ENCODE measurements at places on chromosomes 7 and 10.

- no peak for DNase-seq
Observed at GRCh38 chr7:31664890-31665289, 22.1 kb upstream of the PPP1R17 start.

GRCh38 chr7:156167417-156167807, 355.1 kb upstream of the SHH start:
- no peak for DNase-seq

DNA sequence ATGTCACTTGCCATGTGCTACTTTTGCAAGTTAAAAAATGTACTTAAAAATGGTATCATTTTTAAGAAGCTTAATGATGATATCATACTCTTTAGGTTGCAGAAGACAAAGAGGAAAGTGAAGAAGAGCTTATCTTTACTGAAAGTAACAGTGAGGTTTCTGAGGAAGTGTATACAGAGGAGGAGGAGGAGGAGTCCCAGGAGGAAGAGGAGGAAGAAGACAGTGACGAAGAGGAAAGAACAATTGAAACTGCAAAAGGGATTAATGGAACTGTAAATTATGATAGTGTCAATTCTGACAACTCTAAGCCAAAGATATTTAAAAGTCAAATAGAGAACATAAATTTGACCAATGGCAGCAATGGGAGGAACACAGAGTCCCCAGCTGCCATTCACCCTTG, 6.1 kb downstream of the LMOD2 start:
- DNase-seq = no peak

DNA sequence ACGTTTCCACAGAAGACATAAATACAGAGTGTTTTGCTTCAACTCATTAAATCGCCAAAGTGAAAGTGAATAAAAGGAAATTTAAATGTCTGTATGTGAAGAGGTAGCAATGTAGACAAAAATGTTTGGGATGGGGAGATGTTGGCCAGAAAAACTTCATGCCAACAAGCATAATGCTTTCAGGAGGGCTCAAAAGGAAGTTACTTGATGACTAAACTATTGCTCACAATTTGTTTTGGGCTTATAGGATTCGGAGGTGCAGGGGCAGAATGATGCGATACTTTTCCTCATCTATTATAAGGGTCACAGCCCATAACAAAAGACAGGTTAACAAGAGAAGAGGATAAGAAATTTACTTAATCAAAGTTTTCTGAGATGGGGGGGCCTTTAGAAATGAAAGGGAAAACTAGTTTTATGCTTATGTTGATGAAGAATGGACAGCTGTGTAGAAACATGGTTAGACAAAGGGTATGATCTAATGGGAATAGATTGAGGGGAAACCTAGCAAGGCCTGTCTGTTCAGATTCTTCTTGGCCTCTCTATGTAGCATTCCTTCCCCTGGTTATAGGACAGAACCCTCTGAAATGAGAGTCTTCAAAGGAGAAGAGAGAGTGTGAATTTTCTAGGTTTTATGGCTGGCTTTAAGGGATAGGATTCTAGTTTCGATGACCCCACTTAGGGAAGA, 898.6 kb downstream of the LRMDA start:
- DNase-seq = no peak

GRCh38 chr7:121774563-121774962, 98.4 kb upstream of the PTPRZ1 start:
- no peak for DNase-seq

- DNase-seq = no peak
Observed at GRCh38 chr7:66331883-66332282, 126.7 kb downstream of the TPST1 start.

DNA sequence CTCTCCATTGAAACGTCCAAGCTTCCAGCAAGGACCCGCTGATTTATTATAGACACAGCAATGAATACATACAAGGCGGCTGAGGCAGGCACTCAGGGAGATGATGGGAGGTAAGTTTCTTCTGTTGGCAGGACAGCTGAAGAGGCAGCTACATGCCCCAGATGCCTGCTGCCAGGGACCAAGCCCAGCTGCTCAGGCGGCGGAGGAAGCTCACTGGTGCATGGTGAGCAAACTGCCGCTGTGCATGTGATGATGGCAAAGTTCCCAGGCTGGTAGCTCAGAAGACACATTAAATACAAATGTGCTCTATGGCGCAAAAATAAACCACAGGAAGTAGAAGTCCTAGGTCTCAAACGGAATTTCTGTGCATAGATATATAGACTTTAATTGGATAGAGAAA, 2.3 kb downstream of the DNTT start:
- DNase-seq = peak; percentile 75

DNA sequence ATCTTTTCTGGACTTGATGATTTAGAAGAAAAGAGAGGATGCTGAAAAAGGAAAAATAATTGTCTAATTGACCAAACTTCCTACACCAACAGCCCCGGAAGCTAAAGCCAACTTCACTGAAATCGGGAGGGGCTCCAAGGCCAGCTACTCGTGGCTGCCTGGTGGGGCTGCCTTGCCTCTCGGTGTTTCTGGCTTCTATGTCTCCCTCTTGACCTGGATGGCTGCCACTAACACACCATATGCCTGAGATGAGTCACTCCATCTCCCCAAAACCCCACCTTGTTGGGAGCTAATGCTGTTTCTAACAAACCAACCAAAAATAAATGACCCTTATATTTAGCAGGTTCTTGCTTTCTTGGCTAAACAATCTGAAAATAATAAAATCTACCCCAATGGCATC, 87.6 kb upstream of the AFAP1L2 start:
- DNase-seq = no peak

- DNase-seq = no peak
Observed at GRCh38 chr7:127828843-127829500, 177.0 kb downstream of the SND1 start.

- peak; percentile 4 for DNase-seq
Observed at GRCh38 chr10:74213571-74214162, 62.6 kb downstream of the ADK start.

DNA sequence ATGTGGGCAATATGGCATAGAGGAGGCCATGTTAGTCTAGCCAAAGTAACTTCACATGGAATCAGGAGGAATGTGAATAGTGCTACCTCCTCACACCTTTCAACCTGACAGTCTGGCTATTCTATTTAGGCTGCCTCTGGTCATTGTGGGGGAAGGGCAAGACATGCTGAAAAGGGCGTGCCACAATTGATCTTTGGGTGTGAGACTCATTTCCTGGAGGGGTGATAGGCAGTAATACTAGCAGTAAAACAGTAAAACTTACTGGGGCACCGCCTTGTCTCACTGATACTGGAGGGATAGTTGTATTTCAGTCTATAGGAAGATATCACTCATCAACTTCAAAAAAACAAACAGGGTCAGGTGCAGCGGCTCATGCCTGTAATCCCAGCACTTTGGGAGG, 88.7 kb downstream of the TMEM168 start:
- no peak for DNase-seq

GRCh38 chr7:124784879-124785818, 19.6 kb upstream of the GPR37 start:
- DNase-seq = no peak

- DNase-seq = no peak
Observed at GRCh38 chr10:34295142-34295548, 520.0 kb downstream of the PARD3 start.

DNA sequence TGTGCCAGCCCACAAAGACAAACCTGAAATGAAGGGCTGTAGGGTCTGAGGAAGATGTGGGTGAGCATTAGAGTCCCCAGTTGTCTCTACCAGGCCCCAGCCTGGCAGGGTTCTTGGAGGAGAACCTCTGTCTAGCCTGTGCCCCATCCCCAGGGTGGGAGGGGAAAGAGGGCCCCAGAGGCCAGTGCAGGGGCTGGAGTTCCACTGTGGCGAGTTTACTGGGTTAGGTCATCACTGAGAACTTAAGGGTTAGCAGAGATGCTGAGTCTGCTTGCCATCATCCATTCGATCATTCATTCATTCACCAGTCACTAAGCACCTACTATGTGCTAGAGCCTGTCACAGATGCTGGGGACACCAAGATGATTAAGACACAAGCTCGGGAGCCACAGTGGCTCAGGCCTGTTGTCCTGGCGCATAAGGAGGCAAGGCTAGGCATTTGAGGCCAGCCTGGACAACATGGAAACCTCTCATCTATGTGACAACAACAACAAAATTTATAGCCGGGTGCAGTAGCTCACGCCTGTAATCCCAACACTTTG, 2.6 kb downstream of the ANKRD2 start:
- no peak for DNase-seq

GRCh38 chr7:99616359-99617191, at the start of gene ZSCAN25:
ZSCAN25 (plus strand) TSS chr7:99616946; CDS start chr7:99619607, 2,661 bp downstream.
- DNase-seq = peak; percentile 80

- DNase-seq = peak; percentile 56
Observed at GRCh38 chr10:101354328-101355071, 535 bp downstream of the BTRC start.

GRCh38 chr10:87505366-87506111, 846 bp downstream of the MINPP1 start:
- peak; percentile 8 for DNase-seq

DNA sequence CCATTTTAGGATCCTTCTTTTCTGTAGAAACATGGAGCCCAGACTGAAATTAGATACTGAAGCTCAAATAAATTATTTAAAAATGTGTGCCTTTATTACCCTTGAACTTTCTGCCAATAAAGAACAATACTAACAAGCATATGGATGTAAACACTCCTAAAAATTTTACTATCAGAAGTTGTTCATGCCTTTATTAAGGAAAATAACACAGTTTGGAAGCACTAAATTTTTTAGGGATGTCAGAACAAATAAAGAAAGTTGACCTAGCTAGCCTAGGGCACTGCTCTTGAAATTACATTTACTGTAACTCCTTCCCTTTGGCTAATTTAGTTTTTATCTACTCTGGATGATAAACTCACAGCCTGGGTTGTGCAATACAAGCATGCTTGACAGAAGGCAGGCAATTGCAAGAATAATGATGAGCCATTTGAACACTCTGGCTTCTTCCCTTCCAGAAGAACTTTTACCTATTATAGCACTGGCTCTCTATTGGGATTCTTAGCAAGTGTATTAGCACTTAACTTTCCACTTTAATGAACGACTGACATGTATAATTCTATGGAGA, 351.7 kb upstream of the C7orf33 start:
- DNase-seq = no peak
